ENCODE measurements at places on chromosomes 5 and 9.
A peak's percentile ranks its signal among the peaks of the same experiment; 100 is the strongest.

GRCh38 chr9:122122903-122123632, 30.0 kb upstream of the TTLL11 start:
- peak; percentile 50 for DNase-seq

DNA sequence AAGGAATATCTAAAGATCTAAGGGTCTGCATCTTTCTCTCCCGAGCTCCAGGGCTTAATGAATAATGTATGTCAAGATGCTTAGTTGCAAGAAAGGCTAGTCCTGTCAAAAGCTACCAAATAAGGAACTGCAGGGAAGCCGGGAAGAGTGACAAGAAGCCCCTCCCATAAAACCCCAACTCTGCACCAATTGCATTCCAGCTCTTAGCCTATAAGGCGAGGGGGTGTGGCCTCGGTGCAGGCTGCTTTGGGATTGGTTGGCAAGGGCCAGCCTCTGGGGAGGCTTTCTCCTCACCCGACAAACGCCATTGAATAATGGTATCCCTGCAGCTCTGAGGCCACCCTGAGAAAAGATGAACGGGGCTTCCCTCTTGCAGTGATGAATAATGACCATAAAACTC, 416.9 kb downstream of the RAB3C start:
- DNase-seq = no peak

- no peak for DNase-seq
Measured at GRCh38 chr9:77021291-77021894, 1.9 kb downstream of the FOXB2 start.

- DNase-seq = no peak
Measured at GRCh38 chr5:81171769-81172168, 61.4 kb upstream of the CKMT2 start.

- no peak for DNase-seq
Measured at GRCh38 chr9:79667817-79668436, 96.2 kb downstream of the TLE4 start.

DNA sequence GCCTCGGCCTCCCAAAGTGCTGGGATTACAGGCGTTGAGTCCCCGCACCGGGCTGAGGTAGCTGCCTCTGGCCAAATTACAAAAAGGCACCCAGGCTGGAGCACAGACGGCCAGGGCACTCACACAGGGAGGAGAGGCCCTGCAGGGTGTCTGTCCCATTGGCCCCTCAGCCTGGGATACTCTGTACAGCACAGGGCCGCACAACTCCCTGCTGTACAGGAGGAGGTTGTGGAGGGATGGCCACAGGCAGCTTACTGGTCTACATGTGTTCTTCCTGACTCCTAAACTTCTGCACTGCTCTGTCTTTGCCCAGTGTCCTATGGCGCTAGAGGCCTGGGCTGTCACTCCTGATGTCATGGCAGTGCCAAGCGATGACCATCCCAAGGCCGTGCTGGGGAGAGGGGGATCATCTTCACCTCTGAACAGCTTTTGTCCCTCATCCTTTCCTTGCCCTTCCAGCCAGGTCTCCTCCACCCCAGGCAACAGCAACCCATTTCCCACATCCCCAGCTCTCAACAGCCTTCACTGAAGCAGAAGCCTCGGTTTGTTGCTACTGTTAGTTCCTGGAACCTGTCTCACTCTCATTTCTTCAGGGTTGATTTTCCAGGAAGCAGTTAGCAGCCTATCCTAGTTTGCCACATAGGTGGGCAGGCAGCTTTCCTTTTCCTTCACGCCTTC, 1.8 kb upstream of the CNOT6 start:
- no peak for DNase-seq

GRCh38 chr5:54518818-54519508, 1.4 kb downstream of the SNX18 start:
- DNase-seq = no peak

- DNase-seq = no peak
Measured at GRCh38 chr5:136998854-136999357, 500.2 kb downstream of the SPOCK1 start.

- no peak for DNase-seq
Measured at GRCh38 chr9:97415146-97415545, 3.2 kb downstream of the TDRD7 start.

GRCh38 chr9:94945197-94946144, 219.0 kb downstream of the AOPEP start:
- no peak for DNase-seq

DNA sequence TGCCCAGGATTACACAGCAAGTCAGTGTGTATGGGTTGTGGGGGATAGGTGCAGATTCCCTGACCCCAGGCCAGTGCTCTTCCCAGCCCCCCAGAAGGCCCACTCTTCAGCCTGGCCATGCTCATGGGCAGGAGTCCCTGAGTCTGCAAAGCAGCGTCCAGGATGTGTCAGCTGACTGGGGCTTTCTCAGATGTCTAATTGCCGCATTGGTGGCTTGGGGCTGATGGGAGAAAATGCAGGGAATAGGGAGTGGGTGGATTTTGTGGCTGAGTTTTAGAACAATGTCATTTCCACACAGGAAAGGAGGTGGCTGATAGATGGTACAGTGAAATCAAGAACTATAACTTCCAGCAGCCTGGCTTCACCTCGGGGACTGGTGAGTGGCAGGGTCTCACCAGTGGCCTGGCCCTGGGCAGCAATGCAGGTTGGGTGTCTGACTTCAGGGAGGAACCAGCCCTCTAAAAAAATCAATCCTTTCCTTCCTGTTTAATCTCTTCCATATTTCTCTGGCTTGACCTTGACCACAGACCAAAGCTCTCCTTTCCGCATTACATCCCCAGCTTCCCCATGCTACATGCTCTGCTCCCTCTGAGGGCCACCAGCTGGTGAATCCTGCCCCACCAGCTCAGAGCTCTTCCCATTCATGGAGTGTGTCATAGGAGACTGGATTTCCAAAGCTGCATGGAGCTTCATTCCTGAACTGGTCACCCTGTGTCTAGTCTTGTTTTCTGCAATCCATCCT, 14.2 kb downstream of the GLIPR2 start:
- no peak for DNase-seq

- no peak for DNase-seq
Measured at GRCh38 chr9:110257097-110257841, 962 bp upstream of the TXN start.

- DNase-seq = no peak
Measured at GRCh38 chr5:133400831-133401351, 211.4 kb downstream of the FSTL4 start.
